Posterior cingulate gyrus (tissue), 11 donors: ENCODE measurements at places on chromosomes 16 and 17.
A peak's percentile ranks its signal among the peaks of the same experiment; 100 is the strongest.

GRCh38 chr16:50377001-50377400, 8.2 kb upstream of the BRD7 start:
- DNase-seq, result no peak

DNA sequence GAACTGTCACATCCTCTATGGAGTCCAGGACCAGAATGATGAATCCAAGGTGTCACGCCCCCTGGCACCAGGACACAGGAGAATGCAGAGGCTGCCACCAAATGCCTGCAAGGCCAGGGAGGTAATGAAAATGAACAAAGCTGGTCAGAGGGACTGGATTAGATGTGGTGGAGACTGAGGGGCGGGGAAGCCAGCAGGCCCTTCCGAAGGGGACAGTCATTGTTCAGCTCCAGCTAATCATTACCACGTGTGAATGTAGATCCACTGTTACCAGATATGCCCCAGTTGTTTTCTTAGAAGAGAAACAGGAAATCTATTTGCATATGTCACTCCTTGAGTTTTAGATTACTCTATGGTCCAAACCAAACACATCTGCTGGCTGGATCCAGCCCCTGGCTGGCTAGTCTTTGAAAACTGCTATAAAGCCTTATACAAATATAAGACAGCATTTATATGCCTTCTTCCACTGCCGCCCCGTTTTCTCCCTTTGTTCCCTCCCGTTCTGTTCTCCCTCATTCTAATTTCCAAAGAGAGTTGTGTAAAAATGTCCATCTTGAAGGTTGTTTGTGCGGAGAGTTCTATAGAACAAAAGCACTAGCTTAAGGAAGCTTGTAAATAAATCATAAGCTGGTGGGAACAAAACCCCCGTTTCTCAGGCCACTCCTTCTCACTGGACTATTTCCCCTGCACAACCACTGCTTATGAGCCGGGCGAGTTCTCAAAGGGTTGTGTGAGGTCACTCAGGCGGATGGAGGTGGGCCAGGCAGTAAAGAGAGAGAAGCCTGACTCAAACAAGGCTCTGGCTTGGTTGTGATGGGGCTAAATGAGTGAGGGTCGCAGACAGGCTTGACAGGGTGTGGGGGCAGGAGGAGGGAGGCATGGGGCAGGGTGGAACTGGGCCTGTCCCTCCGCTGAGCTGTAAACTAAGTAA, 14.2 kb downstream of the CRYM start:
- DNase-seq, result no peak

- peak; percentile 32 for DNase-seq
Observed at GRCh38 chr17:29148257-29148789, 31.9 kb downstream of the MYO18A start.

- DNase-seq, result no peak
Observed at GRCh38 chr16:80743273-80743672, 61.1 kb downstream of the CDYL2 start.

DNA sequence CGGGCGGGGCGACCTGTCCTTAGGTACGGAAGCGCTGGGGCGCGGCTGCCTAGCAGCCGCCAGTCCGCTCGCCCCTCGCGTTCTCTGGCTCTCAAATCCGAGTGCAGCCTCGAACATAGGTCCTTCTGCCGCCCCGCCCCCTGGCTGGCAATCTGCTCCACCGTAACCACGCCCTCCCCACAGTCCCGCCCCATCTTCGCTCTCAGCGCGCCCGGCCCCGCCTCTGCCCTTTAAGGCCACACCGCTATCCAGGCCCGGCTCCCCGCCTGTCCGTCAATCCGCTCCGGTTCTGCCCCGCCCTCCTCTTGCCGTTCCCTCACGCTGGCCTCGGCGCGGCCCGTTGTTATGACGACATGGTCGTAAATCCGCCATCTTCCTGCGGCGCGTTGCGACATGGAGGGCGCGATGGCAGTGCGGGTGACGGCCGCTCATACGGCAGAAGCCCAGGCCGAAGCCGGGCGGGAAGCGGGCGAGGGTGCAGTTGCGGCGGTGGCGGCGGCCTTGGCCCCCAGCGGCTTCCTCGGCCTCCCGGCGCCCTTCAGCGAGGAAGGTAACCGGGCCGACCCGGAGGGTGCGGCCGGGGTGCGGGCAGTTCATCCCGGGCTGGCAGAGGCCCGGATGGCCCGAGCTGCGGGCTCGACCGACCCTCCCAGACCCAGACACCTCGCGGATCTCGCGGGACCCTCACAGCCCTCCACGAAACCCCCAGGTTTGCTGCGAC, at the start of gene E4F1:
Gene E4F1 (plus strand): TSS at position 371 of the 721 bp plus-strand sequence. CDS start 23 bp downstream, at position 394.
- DNase-seq, result peak; percentile 99

GRCh38 chr17:59342681-59343131, 11.3 kb downstream of the YPEL2 start:
- no peak for DNase-seq

- no peak for DNase-seq
Observed at GRCh38 chr16:79303959-79304387, 296.6 kb downstream of the MAF start.

DNA sequence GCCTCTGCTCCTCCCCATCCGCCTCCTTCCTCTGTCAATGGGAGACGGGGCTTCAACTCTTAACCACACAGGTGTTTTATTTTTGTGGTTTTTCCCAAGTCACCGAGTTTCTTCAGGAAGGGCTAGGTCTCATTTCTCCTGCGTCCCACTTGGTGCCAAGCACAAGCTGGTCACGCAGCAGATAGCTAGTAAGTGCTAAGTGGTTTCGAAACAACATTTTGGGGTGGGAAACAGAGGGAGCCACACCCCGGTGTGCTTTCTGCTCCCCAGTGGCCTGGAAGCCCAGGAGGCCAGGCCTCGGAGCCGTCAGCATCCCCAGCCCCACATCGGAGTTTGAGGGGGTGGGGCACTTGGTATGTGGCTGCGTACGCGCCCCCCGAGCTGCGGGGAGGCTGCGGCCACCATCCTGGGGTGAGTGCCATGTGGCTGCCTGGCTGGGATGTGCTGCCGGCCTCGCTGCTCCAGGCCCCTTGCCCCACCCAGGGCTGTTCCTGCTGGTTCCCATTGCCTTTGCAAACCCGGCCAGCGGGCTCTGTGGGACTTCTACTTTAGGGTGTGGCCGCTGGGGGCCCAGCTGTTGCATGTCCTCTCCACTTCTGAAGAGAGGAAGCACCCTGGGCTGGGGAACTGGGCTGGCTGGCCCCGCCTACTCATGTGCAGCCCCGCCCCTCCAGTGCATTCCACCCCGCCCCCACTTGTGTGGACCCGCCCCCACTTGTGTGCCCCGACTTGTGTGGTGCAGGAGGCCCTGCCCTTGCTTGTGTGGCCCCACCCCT, 55.6 kb downstream of the BAIAP2 start:
- DNase-seq, result no peak

GRCh38 chr16:87812200-87812656, 46.4 kb upstream of the KLHDC4 start:
- no peak for DNase-seq

DNA sequence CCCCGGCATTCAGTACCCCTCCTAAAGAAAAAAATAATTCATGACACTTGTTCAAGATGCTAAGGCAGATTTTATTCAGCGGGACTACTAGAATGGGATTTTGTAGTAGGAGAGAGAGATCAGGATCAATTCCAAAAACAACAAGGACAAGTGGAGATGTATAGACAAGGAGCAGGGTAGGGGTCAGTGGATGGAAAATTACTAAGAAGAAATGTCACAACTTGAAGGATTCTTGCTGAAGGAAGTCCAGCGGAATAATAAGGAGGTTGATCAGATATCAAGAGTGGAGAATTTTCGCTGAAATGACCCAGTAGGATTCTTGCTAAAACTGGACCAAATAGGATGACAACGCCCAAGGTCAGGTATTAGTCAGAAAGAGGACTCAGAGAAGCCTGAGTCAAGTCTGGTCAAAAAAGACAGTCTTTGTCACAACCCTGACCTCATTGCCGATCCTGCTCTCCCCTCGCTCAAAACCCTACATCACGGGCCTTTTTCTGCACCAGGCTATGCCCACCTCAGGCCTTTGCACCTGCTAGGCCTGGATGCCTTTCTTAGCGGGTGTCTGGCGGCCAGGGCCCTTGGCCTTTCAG, 36.9 kb downstream of the MMD start:
- no peak for DNase-seq
